ENCODE measurements at places on chromosomes 1 and 21. TPM values are rescaled to one million over a fixed set of nuclear protein-coding genes. Genes with fewer than 3 reads are reported as not detected.

Gene CFHR2
- total RNA-seq, result not detected

Gene ARHGAP29
- 145 TPM for total RNA-seq

Gene PCAT6
- total RNA-seq, result 2.0 TPM

Gene KRTAP12-2
- not detected for total RNA-seq

Gene UMODL1
- not detected for total RNA-seq

Gene ARHGAP30
- total RNA-seq, result 21.6 TPM

Gene SPEN
- 70.7 TPM for total RNA-seq

Gene SLC45A1
- 1.8 TPM for total RNA-seq
